T47D (cell line): ENCODE measurements at places on chromosomes 2 and 18.

DNA sequence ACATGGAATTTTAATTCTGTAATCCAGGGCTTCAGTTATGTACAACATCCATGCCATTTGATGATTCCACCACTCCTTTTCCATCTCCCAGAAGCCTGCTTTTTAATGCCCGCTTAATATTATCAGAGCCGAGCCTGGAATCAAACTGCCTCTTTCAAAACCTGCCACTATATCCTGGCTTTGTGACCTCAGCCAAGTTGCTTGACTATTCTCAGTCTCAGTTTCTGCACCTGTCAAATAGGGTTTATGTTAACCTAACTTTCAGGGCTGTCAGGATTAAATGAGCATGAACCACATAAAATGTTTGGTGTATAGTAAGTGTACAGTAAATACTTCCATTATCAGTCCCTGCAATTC lies 108.7 kb downstream of the XRCC5 start:
- no peak for DNase-seq

DNA sequence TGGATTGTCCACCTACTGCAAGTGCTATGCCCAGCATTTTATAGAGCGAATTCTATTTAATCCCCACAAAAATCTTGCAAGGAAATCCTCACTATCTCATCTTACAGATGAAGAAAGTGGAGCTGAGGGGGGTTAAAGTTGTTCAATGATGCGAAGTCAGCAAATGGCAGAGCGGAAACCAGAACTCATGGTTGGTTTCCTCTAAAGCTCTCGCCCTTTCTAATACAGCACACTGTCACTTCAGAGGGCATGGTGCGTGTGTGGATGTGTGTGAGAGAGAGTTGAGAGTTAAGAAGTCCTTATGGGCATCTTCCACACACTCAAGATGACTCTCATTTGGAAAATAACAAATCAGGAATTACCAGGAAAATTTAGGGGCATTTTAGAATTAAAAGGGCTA lies 78.4 kb downstream of the TGFA start:
- DNase-seq, result no peak

GRCh38 chr2:182463760-182464159 lies 36.9 kb upstream of the PDE1A start:
- DNase-seq, result no peak

GRCh38 chr2:193517615-193518014 lies 1322.9 kb upstream of the TMEFF2 start:
- DNase-seq, result no peak

DNA sequence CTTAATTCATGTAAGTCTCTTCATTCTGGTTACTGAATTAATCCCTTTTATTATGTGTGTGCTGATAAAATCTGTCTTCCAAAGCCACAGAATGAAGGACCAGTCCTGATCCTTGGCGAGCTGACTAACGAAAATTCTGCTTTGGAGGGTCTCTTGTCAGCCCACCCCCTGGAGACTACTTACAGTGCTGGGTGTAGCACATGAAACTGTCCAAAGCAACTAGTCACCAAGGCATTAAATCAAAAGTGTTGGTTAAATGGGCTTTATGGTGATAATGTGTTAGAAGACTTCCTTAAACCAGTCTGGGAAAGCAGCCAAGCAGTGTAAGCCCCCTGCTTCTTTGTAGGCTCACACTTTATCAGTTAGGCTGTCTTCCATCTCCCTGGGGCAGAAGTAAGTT lies 420.2 kb downstream of the SUCLG1 start:
- DNase-seq, result no peak

DNA sequence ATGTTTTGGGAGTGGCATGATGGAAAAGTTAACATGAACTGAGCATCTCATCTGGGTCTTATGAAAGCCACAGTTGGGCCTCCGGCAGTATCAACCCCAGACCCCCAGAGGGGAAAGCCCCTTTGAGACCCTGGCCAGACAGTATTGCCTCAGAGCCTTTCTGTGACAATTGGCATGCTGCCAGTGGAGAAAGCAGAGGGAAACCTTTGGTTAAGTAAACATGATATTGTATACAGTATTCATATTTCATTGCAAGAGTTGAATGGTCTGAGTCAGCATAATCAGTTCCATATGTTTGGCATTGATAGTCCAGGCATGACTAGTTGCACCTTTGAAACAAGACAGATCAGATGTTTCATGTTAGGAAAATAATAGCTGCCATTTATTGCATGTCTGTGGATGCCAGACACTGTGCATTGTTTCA lies 20.0 kb downstream of the MERTK start:
- DNase-seq, result no peak

DNA sequence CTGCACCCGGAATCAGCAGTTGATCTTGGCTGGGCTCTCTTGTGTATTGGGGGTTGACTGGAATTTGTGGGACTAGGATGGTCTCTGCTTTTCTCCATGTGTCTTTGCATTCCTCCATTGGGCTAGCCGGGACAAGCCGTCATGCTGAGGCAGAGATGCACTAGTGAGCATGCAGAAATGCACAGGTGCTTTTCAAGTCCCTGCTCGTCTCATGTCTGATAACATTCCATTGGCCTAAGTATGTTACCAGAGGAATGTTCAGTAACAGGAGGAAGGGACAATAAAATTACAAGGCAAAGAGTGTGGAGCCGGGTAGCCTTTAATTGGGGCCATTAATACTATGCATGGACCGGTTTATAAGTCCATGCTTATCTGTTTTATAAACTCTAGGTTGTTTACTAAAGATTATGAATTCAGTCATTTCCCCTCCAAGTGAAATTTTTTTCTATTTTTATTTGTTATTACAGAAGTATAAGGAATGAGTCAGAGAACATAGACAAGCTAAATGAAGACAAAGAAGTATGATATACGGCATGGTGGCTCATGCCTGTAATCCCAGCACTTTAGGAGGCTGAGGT lies 24.4 kb upstream of the AAK1 start:
- DNase-seq, result no peak

GRCh38 chr2:199485732-199486335 lies 28.1 kb upstream of the SATB2 start:
- DNase-seq, result no peak

GRCh38 chr2:33425586-33426031 lies 50.8 kb upstream of the RASGRP3 start:
- DNase-seq, result no peak

DNA sequence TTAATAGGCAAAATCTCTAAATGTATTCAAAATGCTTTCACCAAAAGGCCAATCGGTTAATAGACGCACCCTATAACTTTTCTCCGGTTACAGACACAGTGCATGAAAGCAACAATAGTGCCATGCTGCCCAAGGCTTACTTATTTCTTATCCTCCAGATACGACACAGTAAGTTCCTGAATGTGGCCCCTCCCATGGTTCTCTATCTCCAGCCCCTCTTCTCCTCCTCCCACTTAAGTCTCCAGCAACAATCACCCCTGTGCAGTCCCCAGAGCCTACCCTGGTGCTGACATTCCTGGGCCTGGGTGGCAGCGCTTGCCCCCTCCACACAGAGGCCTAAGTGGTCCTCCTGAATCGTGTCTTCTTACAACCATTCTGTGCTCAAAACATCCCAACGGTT lies 3.6 kb downstream of the KIDINS220 start:
- no peak for DNase-seq

DNA sequence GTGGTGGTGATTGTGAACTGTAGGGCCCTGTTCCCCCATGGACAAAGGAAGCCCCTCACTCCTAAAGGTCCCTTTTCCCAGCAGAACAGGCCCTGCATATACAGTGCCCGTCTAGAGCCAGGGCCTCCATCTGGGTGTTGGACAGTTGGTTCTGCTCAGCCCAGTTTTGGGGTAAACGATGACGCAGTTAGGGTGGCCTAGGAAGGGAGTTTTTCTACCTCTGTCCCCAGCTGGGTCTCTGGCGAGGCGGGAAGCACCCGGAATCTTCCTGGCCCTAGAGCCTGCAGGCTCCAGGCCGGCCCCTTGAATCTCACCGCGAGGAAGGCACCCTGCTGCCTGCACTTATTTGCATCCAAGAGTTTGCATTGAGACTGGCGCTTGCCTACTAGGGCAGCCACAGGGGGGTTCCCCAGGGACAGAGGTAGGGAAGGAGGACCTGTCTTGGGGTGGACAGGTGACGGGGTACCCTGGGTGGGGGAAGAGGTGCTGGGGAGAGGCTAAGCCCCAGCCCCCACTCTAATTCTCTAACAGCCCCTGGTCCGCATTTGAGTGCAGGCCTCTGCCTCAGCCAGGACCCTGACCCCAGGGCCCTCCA lies 529 bp upstream of the MTA3 start:
- no peak for DNase-seq
